ENCODE measurements at places on chromosomes 6 and 20. TPM values are rescaled to one million over a fixed set of nuclear protein-coding genes. Genes with fewer than 3 reads are reported as not detected.

DNA sequence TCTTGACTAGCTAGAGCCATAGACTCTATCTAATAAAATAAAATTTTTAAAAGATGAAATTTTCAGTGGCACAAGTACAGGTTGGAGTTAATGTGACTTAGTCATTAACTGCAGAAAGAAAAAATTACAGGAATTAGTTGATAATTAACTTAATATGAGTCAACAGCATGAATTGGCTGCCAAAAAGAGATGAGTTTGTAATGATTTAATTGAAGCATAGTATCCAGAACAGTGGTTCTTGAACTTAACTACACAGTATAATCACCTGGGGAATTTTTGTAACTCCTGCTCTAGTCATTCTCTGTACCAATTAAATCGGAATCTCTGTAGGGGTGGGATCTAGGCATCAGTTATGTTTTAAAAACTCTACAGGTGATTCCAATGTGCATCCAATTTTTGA lies 46.3 kb upstream of the HMGN3 start:
- no peak overlapping the region for H3K27ac ChIP-seq
- no peaks in the 10 kb centered on the region for H3K36me3 ChIP-seq
- no peak overlapping the region for H3K4me3 ChIP-seq
- peaks cover 4% of the 10 kb centered on the region for H3K4me1 ChIP-seq
- DNase-seq = no peak

- no peak overlapping the region for H3K27ac ChIP-seq
- H3K36me3 ChIP-seq = no peaks in the 10 kb centered on the region
These were observed 12.9 kb downstream of the SOD2 start for GRCh38 chr6:159680104-159680503.

DNA sequence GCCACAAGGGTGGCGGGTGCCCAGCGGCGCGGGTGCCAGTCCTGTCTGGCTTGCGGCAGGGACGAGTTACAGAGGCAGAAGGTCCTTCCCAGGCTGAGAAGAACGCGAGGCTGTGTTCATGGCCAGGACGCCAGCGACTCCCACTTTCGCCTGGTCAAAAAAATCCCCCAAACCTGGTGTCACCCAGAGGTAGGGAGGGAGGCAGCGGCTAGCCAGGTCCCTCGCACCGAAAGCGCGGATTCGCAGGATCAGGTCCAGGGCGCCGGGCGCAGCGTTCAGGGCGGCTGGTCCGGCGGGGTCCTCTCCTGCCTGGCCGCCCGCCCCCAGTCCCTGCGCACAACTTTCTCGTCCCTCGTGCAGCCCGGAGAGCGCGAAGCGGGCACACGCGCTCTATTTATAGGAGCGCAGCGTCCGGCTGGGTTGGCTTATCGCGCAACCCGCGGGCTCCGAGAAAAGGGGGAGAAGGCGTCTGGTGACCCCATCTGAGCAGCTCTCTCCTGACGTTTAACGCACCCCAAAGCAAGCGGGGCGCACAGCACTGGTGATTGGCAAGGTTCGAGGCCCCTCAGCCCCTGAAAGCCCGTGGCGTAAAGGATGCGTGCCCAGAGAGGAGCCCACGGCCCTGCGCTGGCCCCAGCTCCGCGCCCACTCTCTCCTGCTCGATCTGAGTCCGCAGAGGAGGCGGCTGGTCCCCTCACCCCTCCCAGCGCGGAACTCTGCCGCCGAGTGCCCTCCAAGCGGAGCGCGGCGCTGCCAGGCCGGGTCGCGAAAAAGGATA lies 519 bp downstream of the CBLN4 start:
- peak overlapping the region; percentile 39 for H3K4me3 ChIP-seq
- no peak overlapping the region for H3K27ac ChIP-seq
- DNase-seq = peak; percentile 36
- H3K36me3 ChIP-seq = no peaks in the 10 kb centered on the region
- peaks cover 71% of the 10 kb centered on the region for H3K27me3 ChIP-seq

UNC5CL gene
- 5.0 TPM for total RNA-seq
